ENCODE measurements at places on chromosomes 7 and 10.

DNA sequence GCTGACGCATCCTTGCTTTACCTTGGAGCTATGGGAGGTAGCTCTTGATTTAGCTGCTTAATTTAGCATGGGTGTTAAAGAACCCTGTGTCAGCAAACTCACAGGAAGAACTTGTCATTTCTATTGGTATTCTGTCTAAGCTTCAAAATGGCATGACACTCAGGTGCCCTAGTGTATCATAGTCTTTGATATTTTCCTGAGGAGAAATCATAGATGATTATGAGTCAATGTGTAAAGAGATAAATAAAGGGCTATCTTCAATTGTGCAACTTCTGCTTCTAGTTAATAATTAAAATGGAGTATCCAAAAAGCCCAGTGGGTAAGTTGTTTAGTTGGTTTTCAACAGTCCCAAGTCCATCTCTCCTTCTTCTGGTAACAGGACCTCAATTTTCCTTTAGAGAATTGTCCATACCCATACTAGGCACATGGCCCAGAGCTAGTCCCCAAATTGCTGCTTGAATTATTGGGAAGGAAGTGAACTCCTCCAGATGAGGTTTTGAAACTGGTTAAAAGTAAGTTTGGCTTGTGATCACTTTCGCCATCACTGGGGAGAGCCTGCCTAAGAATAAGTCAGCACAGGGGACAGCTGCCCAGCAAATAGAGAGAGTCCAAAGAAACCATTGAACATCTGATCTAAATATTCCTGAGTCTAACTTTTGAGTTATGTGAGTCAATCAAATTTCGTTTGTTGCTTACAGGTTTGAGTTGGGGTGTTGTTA lies 169.0 kb upstream of the PHYHIPL start:
- no peak for DNase-seq

DNA sequence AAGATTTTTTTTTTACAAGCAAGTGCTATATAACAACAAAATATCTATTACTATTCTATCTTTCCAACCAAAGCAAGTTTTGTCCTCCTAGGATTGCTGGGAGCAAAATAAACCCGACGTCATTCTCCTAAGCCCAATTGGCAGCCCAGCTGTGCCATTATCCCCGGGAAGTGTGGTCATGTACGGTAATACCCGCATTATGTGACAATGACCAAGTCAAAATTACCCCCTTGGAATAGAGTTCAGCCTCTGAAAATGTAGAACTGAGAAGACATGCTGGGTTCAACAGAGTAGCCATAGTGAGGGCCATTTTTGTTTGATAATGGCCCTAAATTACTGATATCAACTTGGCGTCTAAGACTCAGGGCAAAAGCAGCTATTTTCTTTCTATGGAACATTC lies 215.5 kb downstream of the LRRTM3 start:
- no peak for DNase-seq

GRCh38 chr7:73423519-73424488 lies 9.8 kb upstream of the FZD9 start:
- DNase-seq: no peak

- DNase-seq: no peak
These were observed 89.3 kb upstream of the DIP2C start for GRCh38 chr10:778626-779330.

- DNase-seq: no peak
These were observed 182.8 kb downstream of the ZWINT start for GRCh38 chr10:56178210-56178609.

DNA sequence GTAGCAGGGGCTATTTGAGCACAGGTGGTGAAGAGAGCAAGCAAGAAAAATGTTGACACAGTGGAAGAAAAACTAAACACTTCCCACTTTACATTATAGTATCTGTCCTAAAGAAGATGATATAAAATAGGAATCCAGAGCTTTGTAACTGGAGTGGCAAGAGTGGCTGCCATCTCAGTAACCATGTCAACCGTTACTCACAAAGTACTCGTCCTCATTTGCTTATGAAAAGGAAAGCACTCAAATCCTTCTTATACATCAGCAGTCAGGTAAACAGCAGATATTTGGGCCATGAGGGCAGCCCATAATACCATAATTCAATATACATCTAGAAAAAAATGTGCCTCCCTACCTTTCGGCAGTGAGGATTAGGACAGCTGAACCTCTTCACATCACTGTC lies 70.1 kb downstream of the RNF216 start:
- DNase-seq: no peak

- DNase-seq: no peak
These were observed 91.9 kb downstream of the CNTNAP2 start for GRCh38 chr7:146208492-146208891.

DNA sequence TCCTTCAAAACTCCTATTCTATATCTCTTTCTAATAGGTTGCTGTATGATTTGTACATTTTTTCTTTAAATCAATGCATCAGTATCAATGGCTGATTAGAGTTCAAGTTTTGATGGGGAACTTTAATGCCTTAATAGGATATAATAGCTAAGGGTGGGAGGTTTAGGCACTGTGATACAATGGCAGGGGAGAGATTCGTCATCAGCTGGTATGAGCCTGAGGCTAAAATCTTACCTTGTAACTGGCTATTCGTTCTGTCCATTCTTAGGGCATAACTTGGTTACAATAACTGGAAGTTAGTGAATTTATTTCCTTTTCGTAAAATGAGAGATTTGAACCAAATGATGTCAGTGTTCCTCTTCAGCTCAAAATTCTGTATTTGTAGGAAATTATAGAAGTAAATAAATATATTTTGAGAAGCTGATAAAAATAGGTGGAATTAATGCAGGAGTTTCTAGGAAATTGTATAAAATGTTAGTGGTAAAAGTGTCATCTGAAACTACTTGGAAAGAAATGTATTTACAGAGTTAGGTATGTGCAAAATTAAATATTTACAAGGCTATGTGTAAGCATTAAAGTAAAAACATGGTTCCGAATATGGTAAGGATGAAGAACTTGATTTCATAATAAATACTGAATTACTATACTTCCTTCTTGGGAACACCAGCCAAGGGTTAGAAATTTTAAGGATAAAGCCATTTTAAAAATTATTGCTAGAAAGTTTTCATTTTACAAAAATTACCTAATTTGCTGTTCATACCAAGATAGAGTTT lies 27.5 kb upstream of the NAMPT start:
- no peak for DNase-seq

GRCh38 chr10:31706464-31707092 lies 222.1 kb downstream of the ARHGAP12 start:
- no peak for DNase-seq

DNA sequence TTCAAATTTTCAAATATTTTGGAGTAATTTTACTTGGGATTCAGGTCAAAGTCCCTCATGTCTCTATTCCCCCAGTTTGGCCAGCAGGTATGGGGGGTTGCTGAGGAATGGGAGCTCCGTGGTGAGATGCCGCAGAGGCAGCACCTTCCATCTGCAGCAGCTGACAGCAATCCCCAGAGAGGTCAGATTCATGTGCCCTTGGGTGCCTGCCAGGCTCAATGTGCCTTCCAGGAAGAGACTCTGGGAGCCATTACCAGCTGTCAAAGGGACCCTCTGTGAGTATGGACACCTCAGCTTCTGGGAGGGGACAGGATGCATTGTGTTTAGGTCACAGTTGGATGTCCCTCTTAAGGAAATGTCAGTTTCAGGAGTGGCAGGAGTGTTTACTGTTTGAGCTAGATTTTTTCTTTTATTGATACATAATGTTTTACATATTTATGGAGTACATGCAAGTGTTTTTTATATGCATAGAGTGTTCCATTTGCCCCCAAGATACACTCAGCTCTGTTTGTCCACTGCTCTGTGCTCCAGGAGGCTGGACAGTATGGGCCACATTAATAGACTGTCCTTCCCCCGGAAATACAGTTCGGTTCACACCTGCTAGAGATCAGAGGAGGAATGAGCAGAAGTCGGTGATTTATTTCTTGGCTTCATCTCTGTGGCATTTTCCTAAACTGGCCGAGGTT lies 75.3 kb upstream of the GRB10 start:
- DNase-seq: no peak

GRCh38 chr10:28248092-28248491 lies 54.8 kb downstream of the MPP7 start:
- DNase-seq: no peak

GRCh38 chr10:21432266-21432665 lies 93.2 kb downstream of the SKIDA1 start:
- DNase-seq: no peak

DNA sequence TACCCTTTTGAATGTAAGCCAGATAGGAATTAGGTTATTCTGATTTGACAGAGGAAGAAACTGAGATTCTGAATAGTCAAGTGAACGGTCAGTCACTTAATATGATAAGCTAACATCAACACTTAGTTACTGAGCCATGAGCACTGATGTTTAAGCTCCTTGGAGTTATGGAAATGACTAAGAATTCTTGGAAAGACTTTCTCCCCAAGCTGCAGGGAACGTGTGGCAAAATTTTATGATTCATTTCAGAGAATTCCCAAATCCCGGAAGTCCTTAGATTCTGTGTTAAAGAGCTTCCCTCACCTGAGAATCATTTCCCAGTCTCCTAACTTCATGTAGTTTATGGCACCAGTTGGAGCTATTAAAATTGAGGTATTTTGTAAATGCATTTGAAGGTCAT lies 330.9 kb downstream of the XPNPEP1 start:
- no peak for DNase-seq

DNA sequence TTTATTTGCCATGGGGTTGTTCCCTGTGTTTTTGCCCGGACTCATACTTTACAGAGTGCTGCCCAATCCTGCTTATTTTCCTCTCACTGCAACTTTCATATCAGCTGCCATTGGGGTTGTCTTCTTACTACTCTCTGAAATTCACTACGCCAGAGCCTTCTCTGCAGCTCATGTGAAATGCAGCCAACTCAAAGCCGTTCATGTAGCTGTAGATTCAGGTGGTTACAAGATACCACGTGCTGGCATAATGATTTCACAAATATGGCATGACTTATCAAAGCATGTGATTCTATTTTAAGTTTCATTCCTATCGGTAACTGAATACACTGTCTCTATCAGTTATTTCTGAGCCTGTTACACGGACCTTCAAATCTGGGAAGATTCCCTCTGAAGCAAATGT lies 130.3 kb upstream of the WNT16 start:
- DNase-seq: no peak

DNA sequence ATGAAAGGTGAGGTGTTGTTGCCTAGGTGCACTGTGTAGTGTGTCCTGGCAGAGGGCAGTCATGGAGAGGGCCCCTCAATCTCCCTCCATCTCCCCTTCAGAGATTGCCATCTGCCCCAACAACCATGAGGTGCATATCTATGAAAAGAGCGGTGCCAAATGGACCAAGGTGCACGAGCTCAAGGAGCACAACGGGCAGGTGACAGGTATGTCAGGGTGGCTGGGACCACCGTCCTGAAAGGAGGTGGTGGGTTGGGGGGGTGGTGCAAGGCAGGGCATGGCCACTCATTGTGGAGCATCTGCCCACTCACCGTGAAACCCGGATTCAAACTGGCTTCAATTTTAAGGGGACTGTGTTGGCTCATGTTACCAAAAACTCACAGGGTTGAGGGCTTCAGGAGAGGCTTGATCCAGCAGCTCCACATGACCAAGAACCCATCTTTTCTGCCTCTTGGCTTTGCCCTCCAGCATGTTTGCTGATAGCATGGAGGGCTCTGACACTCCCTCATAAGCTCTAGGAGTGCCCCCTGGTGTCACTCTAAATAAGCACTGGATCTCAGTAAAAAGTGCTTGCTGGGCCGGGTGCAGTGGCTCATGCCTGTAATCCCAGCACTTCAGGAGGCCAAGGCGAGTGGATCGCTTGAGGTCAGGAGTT lies 12.2 kb downstream of the ARPC1B start:
- no peak for DNase-seq

GRCh38 chr7:55286666-55287065 lies 78.5 kb upstream of the LANCL2 start:
- DNase-seq: no peak

- no peak for DNase-seq
These were observed 22.3 kb downstream of the TYW1 start for GRCh38 chr7:67018940-67019339.

GRCh38 chr7:80941208-80941758 lies 22.4 kb upstream of the SEMA3C start:
- no peak for DNase-seq

- no peak for DNase-seq
These were observed 4.7 kb upstream of the OPN4 start for GRCh38 chr10:86649471-86650150.

- no peak for DNase-seq
These were observed 3.4 kb downstream of the FAM24B start for GRCh38 chr10:122875843-122876466.

- DNase-seq: no peak
These were observed 4.1 kb downstream of the HOXA9 start for GRCh38 chr7:27161214-27161720.

DNA sequence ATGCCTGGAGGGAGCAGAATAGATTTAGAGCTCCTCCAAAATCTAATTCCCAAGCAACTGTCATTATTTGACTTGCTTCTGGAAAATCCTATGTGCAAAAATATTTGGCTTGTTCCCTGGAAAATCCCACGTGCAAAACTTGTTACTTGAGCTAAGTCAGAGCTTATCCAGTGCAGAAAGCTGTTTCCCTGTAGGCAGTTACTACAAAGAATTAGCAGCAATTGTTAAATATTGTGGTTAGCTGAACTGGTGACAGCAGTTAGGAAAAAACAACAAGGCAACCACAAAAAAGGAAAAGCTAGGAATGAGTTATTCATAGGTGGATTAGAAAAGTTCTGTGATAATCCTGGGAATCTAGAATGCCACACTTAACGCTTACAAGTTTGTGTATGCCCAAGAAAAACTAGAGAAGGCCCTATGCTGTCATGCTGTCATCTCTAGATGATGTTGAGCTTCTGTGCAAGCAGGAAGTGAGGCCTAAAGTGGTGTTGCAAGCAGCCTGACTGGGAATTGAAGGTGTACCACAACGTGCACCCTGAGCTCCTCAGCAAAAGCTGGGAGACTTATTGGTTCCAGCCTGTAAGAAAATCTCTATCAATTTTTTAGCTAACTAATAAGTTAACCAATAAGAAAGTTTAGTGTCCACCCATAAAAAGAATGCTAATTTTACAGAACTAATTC lies 738.6 kb upstream of the LRRTM3 start:
- no peak for DNase-seq

DNA sequence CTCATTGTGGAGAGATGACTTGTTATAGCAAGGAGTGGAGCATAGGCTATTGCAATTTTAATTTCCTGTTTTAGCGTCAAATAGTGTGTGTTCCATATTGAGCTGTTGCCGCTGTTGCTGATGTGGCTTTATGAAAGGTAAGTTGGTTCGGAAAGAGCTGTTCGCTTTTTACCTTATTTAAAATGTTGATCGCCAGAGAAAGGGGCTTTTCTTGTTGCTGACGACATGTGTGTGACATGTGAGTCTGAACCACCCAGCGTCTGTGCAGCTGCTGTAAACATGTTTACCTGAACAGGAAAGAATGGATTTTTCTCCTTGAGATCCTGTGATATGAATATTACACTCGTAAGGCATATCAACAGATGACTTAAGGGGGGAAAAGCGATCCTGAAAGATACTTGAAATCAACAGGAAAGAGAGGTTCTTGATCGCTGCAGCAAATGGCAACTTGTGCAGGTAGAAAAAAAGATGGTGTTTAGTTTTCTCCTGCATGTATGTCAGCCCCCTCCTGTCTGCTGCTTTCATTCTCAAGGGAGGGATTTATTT lies 2.5 kb downstream of the ZEB1 start:
- DNase-seq: peak; percentile 50

- no peak for DNase-seq
These were observed 28.6 kb downstream of the LSMEM1 start for GRCh38 chr7:112509402-112509801.

GRCh38 chr7:91064938-91065337 lies 199.3 kb upstream of the FZD1 start:
- no peak for DNase-seq
